ENCODE measurements at places on chromosomes 6 and 20.

DNA sequence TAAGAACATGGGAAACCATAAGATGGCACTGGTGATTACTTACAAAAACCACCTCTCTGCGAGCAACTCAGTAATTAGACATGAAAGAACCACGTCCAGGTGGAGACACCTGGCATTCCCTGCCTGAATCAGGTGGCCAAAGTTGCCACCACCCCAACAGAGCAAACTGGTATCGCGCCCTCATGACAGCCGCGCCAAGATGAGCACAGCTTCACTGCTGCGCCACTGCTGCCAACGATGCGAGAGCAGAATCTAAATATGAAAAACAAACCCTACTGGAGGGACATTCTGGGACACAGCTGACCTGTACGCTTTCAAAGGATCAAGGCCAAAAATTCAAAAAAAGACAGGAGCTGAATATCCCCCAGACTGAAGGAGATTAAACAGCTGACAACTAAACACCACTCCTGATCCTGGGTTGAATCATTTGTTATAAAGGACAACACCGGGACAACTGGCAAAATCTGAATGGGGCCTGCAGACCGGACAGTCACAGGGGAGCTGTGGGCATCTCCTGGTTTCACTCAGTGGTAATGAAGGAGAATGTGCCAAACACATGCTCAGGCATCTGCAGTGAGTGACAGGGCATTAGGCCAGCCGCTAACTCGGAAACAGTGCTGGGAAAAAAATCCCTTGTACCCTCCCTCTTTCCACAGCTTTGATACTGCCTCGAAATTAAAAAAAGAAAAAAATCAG, 17.4 kb downstream of the CST7 start:
- DNase-seq, result no peak

- no peak for DNase-seq
These were observed 70.0 kb downstream of the CNKSR3 start for GRCh38 chr6:154440422-154441043.

- peak; percentile 22 for DNase-seq
These were observed 744 bp downstream of the RAB23 start for GRCh38 chr6:57221191-57221935.

DNA sequence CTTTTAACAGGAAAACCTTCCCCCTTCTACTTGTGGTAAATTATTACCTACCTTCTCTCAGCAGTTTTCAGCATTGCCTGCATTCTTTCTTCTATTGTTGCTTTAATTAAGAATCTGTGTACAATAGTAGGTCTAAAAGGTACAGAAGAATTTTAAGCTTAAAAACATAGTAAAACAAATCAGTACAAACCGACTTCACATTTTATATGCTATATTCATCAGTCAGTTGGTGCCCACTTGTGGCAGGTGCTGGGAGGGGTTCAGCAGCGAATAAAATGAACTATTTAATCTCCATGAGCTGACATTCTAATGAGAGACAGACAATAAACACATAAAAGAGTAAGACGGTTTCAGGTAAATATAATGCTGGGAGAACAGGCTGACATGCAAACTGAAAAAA, 73.4 kb upstream of the FBXO30 start:
- no peak for DNase-seq

GRCh38 chr6:90103056-90103800, 193.4 kb downstream of the BACH2 start:
- DNase-seq, result peak; percentile 32

- DNase-seq, result no peak
These were observed 106.5 kb downstream of the MAFB start for GRCh38 chr20:40582531-40582930.
